Keratinocyte (primary cell): ENCODE measurements at places on chromosomes 13 and 19. TPM values are rescaled to one million over a fixed set of nuclear protein-coding genes. Genes with fewer than 3 reads are reported as not detected.

DNA sequence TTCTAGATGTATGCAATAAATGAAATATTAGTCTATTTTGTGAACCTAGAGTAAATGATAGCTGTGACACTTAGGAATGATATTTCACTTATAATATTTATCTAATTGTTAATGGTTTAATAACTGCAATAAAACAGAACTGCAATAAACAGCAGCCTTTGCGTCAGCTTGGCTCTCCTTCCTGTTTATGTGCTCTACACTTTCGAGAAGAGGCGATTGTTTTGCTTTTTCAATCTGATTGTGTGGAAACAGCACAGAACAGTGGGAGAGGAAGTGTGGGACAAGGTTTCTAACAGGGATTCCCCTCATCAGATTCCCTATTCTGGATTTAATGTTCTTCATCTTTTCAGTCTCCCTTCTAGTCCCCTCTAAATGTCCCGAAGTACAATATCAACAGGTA lies 17.3 kb upstream of the TRPC4 start:
- DNase-seq, result no peak

DNA sequence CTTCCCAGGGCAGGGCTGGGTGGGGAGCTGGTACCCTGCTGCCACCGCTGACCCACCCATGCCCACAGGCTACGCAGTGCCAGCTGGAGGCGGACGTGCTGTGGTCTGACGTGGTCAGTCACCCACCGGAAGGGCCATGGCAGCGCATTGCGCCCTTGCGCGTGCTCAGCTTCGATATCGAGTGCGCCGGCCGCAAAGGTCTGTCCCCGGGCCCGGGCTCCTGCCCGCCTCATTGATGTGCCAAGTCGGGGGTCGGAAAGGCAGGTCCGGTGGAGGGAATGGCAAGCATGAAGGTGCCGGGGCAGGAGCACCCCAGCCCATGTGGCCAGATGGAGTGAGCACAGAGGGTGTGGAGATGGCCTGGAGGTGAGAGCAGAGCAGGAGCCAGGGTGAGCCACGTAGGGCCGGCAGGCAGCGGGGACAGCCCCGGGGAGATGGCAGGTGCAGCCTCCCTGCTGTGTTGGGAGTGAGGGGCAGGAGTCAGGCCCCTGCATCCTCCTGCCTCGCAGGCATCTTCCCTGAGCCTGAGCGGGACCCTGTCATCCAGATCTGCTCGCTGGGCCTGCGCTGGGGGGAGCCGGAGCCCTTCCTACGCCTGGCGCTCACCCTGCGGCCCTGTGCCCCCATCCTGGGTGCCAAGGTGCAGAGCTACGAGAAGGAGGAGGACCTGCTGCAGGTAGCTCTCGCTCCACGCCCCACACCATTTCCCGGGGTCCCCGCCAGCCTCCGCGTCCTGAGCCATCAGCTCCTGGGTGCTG lies 16.0 kb upstream of the SPIB start:
- no peak for DNase-seq

Gene SIGLEC8
- polyA plus RNA-seq, result not detected in 3 replicates

Gene ZSWIM9
- 0.28 to 0.46 TPM (median 0.41 TPM) in 3 replicates for polyA plus RNA-seq

DNA sequence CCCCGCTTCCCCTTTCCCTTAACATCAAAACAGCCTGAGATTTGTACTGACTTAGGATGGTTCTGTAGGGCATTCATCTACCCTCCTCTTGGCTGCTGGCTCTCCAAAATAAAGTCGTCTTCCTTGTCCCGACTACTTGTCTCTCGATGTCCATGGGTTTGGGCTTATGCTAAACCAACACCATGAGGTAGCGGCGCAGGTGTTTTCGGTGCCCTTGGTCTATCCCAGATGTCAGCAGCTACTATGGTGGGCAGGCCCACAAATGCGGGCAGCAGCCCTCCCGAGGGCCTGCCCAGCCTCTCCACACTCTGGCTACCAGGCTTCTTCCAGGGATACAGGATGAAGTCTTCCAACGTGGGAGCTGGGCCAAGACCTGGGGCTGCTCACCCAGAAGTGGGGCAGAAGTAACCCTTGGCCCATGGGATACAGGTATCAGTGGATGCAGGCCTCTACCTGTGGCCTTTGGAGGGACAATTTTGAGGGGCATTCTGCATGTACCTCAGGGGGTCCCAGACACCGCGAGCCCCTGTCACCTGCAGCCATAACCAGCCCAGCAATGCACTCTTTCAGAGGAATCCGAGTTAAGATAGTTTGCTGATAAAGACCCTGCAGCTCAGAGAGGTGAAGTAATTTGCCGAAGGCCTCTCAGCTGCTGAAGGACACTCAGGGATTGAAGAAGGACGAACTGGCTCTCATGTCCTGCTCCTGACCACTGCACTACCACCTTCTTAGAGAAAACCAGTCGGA lies 47.8 kb upstream of the VSTM2B start:
- DNase-seq, result no peak

Gene ZNF730
- 0.05 to 0.08 TPM (median 0.06 TPM) in 3 replicates for polyA plus RNA-seq

GRCh38 chr13:114164681-114165429 lies 14.2 kb upstream of the CFAP97D2 start:
- no peak for DNase-seq

DNA sequence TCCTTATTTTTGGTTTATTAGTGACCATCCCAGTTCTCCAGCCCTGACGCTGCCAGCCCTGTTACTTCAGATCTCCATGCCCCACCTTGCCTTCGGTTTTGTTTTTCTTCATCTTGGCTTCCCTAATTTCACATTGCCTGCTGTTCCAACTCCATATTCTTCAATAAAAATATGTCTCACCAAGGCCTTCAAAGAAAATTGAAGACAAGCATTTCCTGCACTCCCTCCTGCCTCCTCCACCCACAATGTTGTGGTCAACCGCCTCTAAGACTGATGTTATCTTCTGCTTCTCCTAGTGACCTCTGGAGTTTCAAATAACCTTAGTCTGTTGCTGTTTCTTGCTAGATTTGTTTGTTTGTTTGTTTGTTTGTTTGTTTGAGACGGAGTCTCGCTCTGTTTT lies 14.6 kb downstream of the PLD3 start:
- DNase-seq, result no peak

Gene CEACAM21
- not detected in 3 replicates for polyA plus RNA-seq

- peak; percentile 87 for DNase-seq
Observed at GRCh38 chr13:113897161-113897560, 33.3 kb upstream of the GAS6 start.

Gene FAM216B
- polyA plus RNA-seq, result not detected in 3 replicates

Gene AKAP8
- polyA plus RNA-seq, result 16.8 to 18.1 TPM (median 18.1 TPM) in 3 replicates

GRCh38 chr19:15101479-15102082 lies 5.6 kb upstream of the SYDE1 start:
- DNase-seq, result no peak

- no peak for DNase-seq
Observed at GRCh38 chr13:93147946-93148345, 78.7 kb upstream of the GPC6 start.

DNA sequence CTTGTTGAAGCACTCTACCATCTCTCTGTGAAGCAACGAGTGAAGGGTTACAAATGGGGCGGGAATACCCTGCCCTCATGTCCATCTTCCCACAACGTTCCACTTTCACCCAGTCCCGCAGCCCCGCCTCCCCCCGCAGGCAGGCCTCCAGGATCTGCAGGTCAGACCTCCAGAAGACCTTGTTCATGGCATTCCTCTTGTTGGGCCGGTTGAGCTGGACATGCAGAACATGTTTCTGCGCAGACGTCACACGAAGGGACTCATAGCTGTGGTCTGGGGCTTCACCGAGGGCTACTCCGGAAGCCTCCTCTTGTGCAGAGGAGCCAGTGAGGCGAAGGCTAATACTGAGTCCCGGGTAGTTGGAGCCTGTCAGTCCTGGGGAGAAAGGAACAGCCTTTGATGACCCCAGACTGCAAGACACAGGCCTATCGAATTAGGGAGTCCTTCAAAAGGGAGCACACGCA lies 420 bp downstream of the ECH1 start:
- DNase-seq, result no peak

Gene CEACAM3
- not detected in 3 replicates for polyA plus RNA-seq

DNA sequence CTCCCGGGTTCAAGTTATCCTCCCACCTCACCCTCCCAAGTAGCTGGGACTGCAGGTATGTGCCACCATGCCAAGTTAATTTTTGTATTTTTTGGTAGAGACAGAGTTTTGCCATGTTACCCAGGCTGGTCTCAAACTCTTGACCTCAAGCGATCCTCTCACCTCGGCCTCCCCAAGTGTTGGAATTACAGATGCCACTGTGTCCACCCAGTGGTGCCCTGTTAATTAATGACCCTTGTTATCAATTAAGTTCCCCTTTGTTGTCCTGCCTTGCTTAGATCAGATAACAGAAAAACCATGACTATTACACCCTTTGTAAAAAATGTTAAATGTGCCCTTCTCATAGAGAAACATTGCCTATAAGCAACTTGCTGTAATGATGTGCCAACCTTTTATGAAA lies 34.4 kb upstream of the IGFL1 start:
- no peak for DNase-seq

Gene CBLC
- polyA plus RNA-seq, result 27.8 to 58.6 TPM (median 30.1 TPM) in 3 replicates

Gene PINLYP
- 14.5 to 19.2 TPM (median 16.0 TPM) in 3 replicates for polyA plus RNA-seq

DNA sequence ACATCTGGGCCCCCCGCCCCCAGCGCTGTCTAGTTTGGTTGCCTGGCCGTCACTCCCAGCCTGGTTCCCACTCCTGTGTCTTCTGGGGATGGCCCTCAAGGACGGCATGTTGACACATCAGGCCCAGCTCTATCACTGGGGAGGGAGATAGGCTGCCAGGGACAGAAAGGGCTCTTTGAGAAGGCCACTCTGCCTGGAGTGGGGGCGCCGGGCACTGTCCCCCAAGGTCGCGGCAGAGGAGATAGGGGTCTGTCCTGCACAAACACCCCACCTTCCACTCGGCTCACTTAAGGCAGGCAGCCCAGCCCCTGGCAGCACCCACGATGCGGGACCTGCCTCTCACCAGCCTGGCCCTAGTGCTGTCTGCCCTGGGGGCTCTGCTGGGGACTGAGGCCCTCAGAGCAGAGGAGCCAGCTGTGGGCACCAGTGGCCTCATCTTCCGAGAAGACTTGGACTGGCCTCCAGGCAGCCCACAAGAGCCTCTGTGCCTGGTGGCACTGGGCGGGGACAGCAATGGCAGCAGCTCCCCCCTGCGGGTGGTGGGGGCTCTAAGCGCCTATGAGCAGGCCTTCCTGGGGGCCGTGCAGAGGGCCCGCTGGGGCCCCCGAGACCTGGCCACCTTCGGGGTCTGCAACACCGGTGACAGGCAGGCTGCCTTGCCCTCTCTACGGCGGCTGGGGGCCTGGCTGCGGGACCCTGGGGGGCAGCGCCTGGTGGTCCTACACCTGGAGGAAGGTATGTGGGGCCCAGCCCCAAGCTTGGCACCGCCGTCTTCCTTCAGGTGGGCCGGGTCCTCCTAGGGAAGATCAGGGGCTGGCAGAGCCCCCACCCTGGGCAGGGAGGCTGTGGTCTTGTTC lies at the start of gene AMH:
Gene AMH (plus strand): TSS at position 314 of the 857 bp plus-strand sequence. CDS start 10 bp downstream, at position 324.
- no peak for DNase-seq

- DNase-seq, result no peak
Observed at GRCh38 chr19:39171479-39172465, 25.0 kb upstream of the NCCRP1 start.

DNA sequence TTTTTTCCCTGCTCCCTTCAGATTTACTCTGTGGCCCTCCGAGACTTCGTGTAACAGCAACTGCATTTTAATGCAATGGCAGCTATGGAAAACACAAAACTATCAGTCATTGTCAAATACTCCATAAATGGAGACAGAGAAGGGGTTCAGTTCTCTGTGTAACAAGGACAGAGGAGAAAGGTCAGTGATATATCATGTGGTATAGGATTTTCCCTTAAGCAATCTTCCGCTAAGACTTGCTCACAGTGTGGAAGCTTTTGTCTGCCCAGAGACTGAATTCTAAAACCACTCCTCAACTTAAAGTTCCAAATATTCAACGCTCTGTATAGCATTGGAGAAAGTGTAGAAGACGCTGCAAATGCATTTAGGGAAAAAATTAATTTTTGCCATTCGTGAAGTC lies 111.3 kb upstream of the EDNRB start:
- DNase-seq, result no peak

GRCh38 chr13:28707629-28708427 lies 10.9 kb downstream of the SLC46A3 start:
- DNase-seq, result no peak

GRCh38 chr13:86569119-86569518 lies 769.9 kb upstream of the SLITRK6 start:
- DNase-seq, result no peak
